ENCODE measurements at places on chromosomes 4 and X.

GRCh38 chrX:132231587-132231986 is 12.3 kb upstream of the RAP2C start:
- DNase-seq, result no peak

DNA sequence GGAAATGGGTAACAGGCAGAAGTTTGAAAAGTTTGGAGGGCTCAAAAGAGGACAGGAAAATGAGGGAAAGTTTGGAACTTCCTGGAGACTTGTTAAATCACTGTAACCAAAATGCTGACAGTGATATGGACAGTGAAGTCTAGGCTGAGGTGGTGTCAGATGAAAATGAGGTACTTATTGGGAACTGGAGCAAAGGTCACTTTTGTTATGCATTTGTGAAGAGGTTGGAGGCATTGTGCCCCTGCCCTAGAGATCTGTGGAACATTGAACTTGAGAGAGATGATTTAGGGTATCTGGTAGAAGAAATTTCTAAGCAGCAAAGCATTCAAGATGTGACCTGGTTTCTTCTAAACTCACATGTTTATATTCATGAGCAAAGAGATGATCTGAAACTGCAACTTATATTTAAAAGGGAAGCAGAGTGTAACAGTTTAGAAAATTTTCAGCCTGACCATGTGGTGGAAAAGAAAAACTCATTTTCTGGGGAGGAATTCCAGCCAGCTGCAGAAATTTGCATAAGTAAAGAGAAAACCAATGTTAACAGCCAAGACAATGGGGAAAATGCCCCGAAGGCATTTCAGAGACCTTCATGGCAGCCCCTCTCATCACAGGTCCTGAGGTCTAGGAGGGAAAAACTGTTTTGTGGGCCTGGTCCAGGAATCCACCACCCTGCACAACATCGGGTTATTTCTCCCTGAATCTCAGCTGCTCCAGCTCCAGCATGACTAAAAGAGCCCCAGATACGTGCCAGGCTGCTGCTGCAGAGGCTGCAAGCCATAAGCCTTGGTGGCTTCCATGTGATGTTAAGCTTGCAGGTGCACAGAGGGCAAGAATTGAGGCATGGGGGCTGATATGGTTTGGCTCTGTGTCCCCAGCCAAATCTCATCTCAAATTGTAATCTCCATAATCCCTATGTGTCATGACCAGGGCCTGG is 632.5 kb upstream of the GNPDA2 start:
- no peak for DNase-seq

- peak; percentile 2 for DNase-seq
Measured at GRCh38 chr4:47668810-47669408, 169.0 kb downstream of the CORIN start.

DNA sequence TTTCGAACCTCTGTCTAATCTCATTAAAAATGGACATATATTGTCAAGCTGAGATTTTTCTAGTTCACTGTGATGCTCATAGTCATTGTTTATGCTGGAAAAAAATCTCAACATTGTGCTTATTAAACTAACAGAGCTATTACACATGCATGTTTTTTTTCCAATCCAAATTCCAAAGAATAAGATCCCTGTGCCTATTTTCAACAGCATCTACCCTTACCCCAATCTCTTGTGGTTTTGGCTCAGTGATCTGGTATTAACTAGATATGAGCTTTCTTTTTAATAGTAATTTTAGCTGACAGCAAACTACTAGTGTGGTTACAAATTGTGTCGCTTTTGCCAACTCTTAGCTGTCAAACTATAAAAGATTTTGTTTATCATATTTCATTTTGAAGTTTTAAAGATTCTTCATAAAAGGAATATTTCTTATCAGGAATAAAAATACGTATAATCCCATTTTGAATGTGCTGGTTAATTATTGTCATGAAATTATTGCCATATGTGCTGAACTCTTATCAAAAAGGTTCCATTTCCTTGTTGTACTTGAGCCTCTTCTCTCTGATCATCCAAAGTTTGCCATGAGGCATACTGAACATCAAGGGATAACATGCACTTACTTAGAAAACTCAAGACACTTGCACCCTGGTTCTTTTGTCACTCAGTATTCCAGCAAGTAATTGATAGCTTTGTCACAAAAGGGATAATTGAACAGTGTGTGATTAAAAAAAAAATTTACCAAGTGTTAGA is 241.2 kb downstream of the ARHGAP24 start:
- no peak for DNase-seq
